T follicular helper cell (primary cell): ENCODE measurements at places on chromosomes 1 and 21.
A peak's percentile ranks its signal among the peaks of the same experiment; 100 is the strongest.

DNA sequence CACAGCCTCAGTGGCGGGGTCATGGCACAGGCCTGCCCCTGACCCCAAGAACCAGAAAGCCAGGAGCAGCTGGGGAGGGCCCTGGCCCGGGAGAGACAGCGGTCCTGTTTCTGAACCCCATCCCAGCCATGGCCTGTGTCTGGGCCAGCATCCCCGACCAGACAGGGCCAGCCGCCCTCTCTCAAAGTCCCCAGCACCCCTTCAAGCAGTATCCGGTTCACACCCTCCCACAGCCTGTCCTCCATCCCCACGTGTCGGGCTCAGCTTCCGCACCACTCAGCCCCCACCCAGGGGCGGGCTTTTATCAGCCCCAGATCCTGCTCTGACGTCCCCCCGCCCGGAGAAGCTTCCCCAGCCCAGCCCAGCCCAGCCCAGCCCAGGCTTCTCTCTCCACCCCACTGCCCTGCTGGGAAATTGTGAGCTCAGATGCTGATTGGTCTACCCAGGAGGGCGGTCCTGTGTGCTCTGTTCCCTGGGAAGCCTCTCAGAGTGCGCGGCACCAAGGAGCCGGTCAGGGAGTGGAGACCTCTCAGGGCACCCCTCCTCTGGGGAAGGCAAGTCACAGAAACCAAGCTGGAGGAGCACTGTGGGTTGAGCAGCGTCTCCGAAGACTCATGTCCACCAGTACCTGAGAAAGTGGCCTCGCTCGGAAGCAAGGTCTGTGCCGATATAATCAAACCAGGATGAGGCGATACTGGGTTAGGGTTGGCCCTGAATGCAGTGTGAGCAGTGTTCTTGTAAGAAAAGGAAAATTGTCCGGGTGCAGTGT lies 4.7 kb upstream of the FAAP20 start:
- DNase-seq: peak; percentile 62

GRCh38 chr1:29633771-29634170 lies 397.4 kb downstream of the PTPRU start:
- no peak for DNase-seq

DNA sequence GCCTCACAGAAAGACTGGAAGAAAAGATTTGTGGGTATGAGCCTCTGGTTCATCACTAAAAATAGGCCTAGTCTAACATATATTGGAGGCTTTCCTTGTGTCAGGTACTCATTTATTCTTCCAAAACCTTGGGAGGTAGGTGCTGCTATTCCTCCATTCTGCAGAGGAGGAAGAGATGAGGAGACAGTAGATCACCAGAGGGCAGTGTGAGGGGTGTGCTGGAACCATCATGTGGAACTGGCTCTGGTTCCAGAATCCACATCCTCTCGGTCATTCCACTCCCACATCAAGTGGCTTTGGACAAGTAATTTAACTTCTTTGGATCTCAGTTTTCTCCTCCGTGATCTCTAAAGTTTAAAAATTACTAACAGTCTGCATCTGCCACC lies 7.4 kb upstream of the INKA2 start:
- no peak for DNase-seq

GRCh38 chr1:57033222-57034001 lies 67.6 kb upstream of the C8B start:
- no peak for DNase-seq

GRCh38 chr1:206951318-206952100 lies 5.2 kb upstream of the PIGR start:
- DNase-seq: no peak

GRCh38 chr1:93629101-93630059 lies 52.3 kb downstream of the BCAR3 start:
- DNase-seq: peak; percentile 12

DNA sequence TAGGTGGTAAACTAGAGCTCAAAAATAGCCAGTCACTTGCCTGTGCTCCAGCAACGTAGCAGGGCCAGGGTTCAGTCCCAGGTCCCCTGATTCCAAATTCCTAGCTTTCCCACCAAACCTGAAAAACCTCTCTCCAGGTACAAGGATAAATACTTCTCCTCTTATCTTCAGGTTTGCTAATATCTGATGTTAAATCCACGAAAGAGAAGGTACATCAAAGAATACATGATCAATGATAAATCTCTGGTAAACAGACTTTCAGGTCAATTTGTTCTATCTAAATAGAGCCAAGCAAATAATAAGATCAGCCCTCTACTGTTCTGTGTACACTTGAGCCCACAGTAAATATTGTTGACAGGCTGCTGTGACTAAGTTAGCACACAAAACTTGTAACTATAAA lies 52.1 kb upstream of the AKT3 start:
- DNase-seq: no peak

DNA sequence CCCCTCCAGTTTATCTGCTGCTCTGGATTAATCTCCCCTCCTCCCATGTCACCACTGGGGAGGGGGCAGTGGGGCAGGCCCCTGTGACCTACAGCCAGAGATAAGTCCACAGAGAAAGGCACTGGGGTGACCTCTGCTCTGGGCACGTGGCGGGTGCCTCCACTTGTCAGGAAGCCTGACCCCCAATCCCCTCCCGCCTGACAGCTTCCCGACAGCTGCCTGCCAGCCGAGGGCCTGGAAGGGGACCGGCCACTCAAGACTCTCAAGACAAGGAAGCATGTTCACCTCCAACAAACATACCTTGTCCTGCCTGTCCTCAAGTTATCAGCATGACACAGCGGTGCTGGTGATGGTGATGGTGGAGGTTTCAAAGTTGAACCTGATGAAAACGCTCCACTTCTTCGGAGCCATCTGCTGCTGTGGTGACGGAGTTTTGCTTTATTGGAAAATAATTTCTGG lies 3.2 kb upstream of the FAAP20 start:
- DNase-seq: no peak

DNA sequence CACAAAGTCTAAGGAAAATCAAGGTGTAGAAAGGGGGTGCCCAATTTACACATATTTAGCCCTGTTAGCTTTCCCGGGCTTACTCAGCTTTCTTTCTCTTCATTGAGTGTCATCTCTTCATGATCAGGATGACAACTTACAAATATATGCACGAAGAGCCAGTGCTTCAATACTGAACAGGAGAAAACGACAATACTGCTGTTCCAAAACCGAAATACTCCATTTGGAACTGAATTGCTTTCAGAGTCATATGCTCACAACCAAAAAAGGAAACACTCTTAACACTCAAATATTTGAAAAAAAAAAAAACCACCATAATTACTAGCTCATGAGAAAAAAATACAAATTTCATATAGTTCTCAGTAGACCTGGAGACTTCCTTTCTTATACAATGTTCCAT lies 272.1 kb upstream of the DUSP10 start:
- no peak for DNase-seq

- DNase-seq: no peak
These were observed 89.4 kb downstream of the TBX15 start for GRCh38 chr1:118898712-118899111.

DNA sequence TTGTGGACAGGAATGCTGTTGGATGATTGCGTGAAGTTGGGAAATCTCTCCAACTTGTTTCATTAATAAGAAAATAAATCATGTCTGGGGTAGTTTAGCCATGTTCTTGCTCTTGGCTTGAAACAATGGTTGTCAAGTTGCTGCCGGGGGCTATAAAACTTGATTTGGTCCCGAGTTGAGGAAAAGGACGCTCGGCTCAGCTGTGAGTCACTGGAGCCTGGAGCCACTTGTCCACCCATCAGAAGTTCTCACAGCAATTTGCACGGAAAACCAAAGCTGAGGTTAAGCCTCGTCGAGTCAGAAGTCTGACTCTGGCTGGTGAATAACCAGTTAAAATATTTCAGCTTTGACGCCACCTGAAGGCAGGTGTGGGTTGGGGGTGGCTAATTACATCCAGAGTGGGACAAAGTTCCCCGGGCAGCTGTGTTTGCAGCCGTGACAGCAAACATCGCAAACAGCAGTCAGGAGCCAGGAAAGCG lies 19.7 kb upstream of the RIPK4 start:
- DNase-seq: no peak

GRCh38 chr1:77489910-77490309 lies 192.5 kb downstream of the ZZZ3 start:
- DNase-seq: no peak

DNA sequence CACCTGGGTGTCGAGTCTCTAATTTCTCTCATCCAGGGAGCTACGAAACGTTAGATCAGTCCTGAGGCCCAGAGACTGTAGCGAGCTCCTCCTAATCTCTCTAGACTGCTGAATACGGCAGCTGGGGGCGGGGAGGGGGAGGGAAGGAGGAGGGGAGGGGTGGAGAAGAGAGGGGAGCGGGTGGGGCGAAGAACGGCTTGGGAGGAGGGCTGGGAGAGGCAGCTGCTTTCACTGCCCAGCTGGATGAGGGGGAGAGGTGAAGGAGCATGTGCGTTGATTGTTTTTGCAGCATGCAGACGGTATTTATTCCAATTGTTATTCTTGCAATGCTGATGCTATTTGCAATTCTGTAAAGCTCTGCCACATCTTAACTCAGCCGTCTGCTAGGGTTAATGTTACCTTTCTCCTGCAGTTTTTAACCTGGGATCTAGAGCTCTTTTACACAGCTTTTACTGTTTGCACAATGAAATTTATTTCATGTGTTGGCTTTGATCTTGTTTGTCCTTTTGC lies 790 bp downstream of the DNAJC6 start:
- DNase-seq: no peak

- no peak for DNase-seq
These were observed 9.7 kb upstream of the TEDDM1 start for GRCh38 chr1:182410138-182410537.

DNA sequence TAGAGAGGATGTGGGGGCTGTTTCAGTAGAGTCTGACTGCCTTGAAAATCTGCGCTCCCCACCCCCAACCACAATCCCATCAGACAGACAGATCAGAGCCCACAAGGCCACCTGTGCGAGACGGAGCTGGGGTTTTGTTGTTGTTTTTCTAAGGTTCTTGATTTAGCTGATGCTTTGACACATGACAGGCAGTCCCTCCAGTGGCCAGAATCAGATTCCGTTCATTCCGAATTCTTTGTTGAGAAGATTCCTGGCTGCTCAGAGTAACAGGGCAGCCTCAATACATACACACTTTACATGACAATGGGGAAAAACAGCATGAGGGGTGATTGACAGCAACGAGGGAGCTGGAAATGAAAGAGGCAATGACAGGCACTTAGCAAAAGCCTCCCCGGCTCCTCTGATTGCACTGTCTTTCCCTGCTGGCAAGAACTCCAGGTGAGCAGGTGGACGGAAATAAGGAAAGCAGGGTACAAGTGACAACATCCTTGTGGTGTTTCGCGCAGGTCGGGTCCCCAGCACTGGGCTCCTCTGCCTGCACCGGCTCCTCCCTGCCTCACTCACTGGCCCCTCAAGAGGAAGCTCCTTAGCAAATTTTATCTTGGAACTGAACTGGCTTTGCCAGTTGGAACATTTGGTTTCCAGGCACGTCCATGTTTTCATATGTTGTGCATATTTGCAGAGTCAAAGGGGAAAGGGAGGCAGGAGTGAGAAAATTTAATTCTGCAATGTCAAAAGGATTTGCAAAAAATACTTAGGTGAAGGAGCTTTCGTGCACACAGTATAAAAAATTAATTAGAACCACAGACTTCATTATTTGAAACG lies 148.7 kb downstream of the PGBD5 start:
- DNase-seq: no peak

- no peak for DNase-seq
These were observed 7.1 kb downstream of the RAD54L start for GRCh38 chr1:46254668-46255067.

DNA sequence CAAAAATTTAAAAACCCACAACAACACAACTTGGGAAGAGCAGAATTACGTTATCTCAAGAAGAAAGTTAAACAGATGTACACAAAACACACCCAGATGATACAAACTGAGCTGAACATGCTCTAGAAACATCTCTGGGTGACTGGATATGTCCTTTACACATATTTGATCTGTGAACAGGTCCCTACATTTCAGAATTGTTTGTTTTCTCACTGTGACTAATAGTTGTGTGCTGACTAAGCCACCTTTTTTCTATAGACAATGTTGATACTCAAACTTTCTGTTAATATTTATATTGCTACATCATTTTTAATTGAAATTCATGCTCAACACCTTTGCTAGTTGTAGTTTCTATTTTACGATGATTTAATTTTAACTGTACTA lies 1.0 kb upstream of the F11R start:
- no peak for DNase-seq

- DNase-seq: no peak
These were observed 52.4 kb upstream of the PAX7 start for GRCh38 chr1:18578271-18578670.

DNA sequence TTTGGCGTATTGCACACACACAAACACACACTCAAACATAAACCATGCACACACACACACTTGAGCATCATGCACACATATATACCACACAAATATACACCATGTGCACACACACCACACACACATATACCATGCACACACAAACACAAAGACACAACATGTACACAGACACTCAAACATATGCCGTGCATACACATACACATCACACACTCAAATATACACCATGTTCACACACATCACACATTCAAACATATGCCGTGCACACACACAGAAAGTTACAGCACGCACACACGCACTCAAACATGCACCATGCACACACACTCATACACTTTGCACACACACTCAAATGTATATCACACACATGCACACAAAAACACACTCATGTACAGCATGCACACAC lies 361.5 kb downstream of the CAMTA1 start:
- no peak for DNase-seq

GRCh38 chr1:86765073-86765472 lies 60.7 kb downstream of the SH3GLB1 start:
- no peak for DNase-seq

GRCh38 chr1:31663622-31664452 lies 19.2 kb upstream of the PEF1 start:
- DNase-seq: peak; percentile 33

GRCh38 chr1:172122381-172122780 lies 281.1 kb downstream of the DNM3 start:
- DNase-seq: no peak

DNA sequence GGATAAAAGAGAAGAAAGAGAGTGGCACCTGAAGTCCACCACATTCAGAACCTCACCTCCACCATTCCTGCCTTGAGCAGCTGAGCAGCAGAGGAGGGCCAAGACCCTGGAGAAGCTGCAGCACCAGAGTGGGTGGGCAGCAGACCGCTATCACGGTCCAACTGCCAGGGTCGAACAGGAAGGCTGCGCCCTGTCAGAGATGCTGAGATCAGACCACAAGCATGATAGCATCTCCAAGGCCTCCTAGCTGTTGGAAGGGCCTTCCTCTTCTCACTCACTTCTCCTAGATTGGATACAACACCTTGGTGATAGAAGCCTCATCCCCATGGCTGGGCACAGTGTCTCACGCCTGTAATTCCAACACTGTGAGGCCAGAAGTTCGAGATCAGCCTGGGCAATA lies 12.1 kb upstream of the SLC45A3 start:
- no peak for DNase-seq

- no peak for DNase-seq
These were observed 20.9 kb upstream of the SPATC1L start for GRCh38 chr21:46205166-46205565.

- no peak for DNase-seq
These were observed 4.1 kb downstream of the DDOST start for GRCh38 chr1:20657024-20657423.

GRCh38 chr1:220219865-220220698 lies 52.2 kb downstream of the RAB3GAP2 start:
- no peak for DNase-seq
